ENCODE measurements at places on chromosomes 12 and 14. TPM values are rescaled to one million over a fixed set of nuclear protein-coding genes. Genes with fewer than 3 reads are reported as not detected.

The ANG gene
- 23.6 TPM for total RNA-seq

- DNase-seq, result no peak
Observed at GRCh38 chr14:104766256-104766862, 13.4 kb downstream of the SIVA1 start.

The RHOJ gene
- not detected for total RNA-seq

DNA sequence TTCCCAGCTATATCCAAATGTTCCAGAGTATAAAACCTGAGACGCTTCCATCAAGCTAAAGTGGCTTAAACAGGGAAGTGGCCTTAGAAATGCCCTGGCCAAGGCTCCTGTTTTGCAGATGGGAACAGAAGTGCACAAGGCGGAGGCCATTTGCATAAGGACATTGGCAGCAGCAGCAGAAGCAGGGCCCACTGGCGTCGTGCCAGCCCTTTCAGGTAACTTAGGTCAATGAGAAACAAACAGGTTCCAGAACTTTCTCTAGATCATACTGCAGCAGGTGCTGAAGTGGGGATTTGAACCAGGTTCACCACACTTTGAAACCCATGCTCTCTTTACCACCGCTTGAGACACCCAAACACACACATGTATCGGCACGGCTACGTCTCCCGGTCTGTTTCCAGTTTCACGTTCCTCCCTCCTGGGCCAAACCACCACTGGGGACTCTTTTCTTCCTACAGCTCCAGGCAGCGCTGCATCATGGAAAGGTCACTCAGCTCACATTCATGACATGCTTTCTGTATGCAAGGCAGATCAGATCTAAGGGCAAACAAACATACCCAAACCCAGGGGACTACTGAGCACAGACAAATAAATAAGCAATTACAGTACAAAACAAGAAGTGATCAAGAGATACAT is 46.0 kb upstream of the PLEKHG6 start:
- DNase-seq, result no peak

GRCh38 chr14:44530475-44530874 is 23.4 kb upstream of the FSCB start:
- no peak for DNase-seq

DNA sequence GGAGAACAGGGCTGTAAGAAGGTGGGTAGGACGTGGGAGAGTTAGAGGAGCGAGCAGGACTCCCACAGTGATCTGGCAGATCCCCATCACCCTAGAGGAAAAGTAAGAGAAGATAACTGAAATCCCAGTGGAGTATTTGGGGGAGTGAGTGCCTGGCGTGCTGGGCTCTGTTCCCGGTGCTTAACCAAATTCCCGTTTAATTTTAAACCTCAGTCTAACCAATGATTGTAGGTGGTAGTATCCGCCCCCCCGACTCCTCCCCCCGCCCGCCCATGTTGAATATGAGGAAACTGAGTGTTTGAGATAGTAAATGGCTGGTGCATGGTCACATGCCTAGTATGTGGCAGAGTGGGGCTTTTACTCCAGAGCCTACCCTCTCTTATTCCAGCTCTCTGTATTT is 1.2 kb downstream of the TARBP2 start:
- DNase-seq, result no peak
